Activated CD4-positive, CD25-positive, alpha-beta regulatory T cell treated with anti-CD3 and anti-CD28 coated beads, Interleukin-2, amount 50 U/mL, for 72 hours (primary cell): ENCODE measurements at places on chromosomes 7 and 10.
A peak's percentile ranks its signal among the peaks of the same experiment; 100 is the strongest.

DNA sequence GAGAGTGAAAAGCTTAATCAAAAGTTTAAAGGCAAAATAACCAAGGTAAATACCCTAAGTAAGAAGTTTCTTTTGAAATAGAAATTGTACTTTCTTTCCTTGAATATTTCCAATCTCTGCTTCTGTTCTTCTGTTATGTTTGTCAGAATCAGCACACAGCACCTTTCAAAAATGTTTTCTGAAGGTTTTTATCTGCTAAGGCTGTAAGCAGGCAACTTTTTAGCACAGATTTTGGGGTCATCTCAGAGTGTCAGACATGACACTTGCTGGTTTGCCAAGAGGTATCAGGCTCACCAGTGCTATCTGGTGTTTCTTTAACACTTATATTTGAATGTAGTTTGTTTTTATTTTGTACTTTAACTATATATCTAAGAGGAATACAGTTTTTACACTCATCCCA, 94.2 kb downstream of the CDK6 start:
- DNase-seq = no peak

DNA sequence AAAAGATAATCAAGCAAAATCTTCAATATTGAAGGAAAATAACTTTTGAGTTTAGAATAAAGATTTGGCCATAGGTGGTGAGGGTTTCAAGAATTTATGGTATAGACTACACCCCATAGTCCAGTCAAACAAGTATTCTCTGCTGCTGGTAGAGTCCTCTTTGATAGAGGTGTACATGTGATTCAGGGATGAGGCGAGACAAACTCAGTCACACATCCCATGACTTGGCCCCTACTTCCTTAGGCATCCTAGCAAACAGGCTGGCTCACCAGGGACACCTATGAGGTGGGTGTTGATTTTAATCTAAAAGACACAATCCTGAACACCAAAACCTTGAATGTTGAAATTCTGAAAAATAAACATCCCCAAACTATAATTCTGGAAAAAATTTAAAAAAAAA, 78.1 kb upstream of the SLC25A13 start:
- DNase-seq = no peak

- no peak for DNase-seq
Measured at GRCh38 chr10:76874176-76874575, 763.4 kb downstream of the KCNMA1 start.

- no peak for DNase-seq
Measured at GRCh38 chr7:105296491-105296890, 92.2 kb downstream of the SRPK2 start.

DNA sequence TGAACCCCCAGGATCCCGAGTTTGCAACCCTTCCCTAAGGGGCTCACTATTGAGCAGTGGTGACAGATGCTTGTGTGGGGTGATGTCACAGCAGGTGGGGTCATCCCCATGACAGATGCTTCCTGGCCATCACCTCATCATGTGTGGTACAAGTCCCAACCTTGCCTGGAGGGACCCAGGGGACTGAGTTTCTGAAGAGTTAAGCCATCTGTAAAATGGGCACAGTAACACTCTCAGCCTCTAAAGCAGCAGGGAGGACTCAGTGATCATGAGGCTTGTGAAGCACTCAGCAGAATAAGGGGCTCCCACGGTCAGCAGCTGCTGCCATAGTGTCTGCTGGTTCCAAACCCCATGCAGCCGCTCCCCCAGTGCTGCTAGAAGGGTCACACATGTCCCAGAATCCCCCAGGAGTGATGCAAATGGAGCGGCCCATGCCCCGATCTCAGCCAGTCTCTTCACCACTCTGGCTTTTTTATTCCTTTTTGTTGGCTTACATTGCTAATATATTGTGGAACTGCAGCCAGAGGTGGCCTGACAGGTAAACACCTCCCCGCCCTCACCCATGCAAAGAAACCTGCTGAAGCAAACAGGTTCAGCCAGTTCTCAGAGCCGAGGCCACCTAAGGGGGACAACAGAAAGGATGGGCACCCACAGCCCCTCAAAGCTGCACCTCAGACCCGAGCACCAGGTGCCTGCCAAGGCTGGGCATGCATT, 102.1 kb upstream of the PDGFA start:
- no peak for DNase-seq

DNA sequence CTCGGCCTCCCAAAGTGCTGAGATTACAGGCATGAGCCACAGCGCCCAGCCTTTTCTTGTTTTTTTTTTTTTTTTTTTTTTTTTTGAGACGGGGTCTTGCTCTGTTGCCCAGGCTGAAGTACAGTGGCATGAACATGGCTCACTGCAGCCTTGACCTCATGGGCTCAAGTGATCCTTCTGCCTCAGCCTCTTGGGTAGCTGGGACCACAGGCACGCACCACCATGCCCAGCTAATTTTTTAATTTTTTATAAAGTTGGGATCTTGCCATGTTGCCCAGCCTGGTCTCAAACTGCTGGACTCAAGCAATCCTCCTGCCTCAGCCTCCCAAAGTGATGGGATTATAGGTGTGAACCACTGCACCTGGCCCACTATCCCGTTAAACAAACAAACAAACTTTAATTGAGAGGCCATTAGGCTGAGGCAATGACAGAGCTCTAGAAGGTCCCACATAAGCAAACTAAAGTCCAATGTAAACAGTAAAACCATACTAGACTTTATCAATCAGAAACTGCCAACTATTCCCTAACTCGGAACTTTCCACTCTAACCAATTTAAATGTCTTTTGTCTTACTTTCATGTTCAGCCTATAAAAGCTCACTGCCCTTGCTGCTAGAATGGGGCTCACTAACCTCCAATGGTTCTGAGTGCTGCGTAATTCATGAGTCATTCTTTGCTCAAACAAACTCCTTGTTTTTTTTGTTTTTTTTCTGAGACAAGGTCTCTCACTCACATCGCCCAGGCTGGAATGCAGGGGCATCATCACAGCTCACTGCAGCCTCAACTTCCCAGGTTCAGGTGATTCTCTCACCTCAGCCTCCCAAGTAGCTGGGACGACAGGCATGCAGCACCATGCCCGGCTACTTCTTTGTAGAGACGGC, 1.9 kb downstream of the DHX32 start:
- DNase-seq = no peak

- no peak for DNase-seq
Measured at GRCh38 chr10:69247313-69247710, 27.2 kb downstream of the HKDC1 start.

DNA sequence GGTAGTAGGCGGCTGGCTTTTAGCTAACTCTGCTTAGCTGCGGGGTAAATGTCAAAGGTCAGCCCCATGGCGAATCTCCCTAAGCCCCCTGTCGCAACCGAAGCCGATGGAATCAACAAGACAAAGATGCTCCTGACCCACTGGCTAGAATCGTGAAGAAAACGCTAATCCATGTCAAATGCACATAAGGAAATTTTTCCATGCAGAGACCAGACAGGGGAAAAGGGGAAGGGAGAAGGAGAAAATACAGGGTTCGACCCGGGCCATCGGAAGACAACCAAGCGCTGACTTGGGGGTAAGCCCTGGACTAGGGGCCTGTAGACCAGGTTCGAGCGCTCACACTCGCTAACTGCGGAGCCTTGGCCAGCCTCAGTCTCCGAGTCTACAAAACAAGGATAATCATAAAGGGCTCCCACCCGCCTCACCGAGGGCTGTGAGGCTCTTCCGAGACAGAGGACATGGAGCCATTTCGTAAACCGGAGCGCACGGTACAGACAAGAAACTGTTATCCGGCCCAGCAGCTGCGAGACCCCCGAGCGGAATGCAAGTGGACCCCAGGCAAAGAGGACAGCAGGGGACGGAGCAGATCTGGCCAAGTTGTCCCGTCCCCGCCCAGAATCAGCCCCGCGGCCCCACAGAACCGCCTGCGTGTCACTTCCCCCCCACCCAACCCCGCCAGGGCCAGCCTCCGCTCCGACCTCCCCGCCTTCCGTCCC, 507 bp downstream of the SAR1A start:
- peak; percentile 31 for DNase-seq

DNA sequence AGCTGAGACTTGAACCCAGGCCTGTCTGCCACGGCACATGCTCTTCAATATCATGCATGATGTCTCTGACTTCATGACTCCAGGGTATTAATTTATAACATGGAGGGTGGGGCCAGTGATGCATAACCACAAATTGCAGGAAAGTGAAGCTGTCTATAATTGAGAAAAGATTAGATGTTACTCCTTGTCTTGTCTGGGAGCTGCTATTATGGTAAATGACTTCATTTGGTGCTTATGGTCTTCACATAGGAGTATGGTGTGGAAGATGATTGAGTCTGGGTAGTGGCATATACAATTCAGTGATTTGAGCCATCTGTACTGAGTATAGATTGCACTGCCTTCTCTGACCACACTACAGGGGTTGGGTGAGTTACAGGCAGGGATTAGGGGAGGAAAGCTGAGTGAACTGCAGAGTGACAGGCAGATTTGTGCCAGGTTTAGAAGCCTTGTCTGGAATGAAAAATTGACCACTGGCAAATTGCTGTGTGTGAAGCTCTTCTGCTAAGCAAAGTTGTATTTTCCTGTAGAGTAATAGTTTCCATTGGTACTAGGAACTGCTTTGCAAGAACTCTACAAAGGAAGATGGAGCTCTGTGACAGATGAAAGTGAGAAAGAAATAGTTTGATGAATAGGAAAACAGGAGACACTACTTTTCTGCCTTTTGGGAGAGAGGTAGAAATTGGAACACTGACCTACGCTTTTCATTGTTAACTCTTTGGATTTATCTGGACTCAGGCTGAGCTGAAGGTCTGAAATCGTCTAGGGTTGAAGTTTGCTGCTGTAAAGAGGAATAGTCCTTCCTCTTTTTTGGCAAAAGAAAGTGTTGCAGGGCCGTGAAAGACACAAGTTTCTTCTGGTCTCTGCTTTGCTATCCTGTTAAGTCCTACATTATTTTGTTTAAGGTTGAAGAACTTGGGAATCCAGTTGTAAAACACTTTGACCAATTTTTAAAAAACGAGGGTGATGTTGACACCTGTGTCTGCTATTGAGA, 2.7 kb downstream of the SND1 start:
- no peak for DNase-seq

- DNase-seq = no peak
Measured at GRCh38 chr10:96641396-96642295, 54.8 kb upstream of the TM9SF3 start.

- no peak for DNase-seq
Measured at GRCh38 chr7:155800301-155800700, 12.0 kb downstream of the SHH start.

DNA sequence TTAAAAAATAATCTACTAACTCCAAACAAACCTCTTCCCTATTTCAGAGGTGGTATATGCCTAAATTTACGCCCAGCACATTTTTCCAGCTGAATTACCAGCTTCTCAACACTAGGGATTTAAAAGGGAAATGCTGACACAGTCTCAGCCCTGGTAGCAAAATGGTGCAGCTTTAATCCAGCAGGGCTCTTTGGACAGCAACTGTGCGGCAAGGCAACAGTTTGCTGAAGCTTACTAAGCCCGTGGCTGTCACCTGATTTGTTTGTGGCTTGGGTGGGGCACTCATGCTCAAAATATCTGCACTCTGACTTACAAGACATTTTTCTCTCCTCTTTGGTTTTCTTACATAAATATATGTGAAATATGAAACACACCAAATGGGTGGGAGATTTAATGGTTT, 206.7 kb downstream of the POU6F2 start:
- no peak for DNase-seq

GRCh38 chr7:27251652-27252590, 9.3 kb downstream of the EVX1 start:
- no peak for DNase-seq

DNA sequence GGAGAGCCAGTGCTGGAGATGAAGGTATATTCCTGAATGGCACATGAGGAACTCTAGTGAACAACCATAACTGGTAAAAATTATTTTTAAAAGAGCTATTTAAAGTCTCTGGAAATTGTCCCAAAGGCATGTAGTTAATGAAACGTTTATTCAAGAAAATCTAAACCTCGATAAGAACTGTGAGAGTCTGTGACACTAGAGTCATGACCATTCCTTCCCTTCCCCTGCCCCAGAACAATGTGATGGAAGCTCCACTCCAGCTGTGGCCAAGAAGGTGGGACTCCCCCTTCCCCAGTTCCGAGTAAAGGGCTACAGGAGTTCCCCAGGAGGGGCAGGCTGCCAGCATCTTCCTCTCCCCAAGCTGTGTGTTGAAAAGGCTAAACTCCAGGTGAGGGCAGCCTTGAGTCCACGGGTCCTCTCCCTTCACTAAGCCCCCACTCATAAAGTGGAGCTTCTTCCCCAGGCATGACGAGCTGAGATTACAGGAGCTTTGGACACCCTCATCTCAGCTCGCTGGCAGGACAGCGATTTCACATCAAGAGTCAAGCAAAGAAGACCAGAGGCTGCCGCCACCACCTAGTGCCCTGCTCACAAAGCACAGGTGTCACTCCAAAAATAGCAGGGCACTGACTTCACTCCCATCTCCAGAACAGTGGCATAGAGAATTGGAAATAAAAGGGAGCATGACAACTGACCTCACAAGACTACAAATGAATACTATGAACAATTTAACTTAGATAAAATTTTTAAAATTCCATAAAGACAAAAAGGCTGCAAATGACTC, 68.5 kb downstream of the NHLRC2 start:
- no peak for DNase-seq

- no peak for DNase-seq
Measured at GRCh38 chr7:81014908-81015307, 96.1 kb upstream of the SEMA3C start.

- DNase-seq = no peak
Measured at GRCh38 chr7:32539919-32540531, 44.7 kb downstream of the AVL9 start.

DNA sequence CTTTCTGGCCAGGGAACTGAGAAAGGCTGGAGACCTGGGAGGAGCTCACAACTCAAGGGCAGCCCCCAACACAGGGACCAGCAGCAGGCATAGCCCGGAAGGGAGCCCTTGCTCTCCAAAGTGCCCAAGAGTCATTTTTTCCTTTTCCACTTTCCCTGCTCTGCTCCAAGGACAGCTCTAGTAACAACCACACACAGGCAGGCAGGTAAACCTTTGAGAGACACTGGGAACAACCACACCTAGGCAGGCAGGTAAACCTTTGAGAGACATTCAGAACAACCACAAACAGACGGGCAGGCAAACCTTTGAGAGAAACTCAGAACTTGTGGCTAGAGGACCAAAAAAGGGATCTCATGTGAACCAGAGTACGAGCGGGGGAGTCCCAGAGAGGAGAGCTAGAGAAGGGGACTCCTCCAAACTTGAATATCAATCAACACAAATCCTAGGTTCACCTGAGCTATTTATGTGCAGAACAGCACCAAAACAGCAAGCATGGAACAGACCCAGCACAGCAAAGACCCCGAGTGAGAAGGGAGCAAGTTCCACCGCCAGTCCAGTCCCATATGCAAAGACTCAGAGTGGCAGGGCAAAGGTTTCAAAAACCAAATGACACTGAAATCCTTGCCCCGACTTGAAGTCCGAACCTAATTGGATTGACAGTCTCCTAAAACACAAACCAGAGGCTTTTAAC, 33.6 kb upstream of the GUSB start:
- no peak for DNase-seq

DNA sequence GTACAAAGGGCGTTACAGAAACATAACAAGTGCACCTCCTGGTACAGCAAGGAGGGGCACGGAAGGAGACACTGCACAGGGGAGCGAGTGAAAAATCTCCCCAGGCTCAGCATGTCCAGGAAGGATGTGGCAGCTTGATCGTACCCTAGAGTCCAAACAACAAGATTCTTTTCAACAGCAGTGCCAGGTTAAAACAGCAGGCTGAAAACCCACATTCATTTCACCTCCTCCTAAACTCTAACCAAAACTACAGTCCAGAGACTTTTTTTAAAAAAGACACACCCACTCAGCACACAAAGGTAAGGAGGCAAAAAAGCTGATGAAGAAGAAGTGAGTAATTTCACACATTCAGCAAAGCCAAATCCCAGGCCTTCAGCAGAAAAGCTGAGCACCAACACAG, 138.8 kb downstream of the SFMBT2 start:
- no peak for DNase-seq

- DNase-seq = no peak
Measured at GRCh38 chr10:77548157-77548556, 89.5 kb downstream of the KCNMA1 start.
